NCI-H2107 (cell line): ENCODE measurements at places on chromosomes 5 and 9.

DNA sequence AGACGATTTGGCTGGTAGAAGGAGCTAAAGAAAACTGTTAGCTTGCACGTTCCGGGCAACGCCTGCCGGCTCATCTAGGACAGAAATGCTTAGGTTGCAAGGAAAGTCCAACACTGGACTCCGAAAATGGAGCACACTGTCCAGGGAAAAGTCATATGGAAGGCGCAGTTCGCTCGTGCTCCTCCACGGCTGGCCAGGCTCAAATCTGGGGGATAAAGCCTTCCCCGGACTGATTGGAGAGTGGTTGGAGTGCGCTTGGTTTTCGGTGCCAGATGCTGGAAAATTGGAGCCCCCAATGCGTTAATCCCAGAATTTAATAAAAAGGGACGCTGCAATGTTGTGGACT lies 955 bp downstream of the CDH6 start:
- no peak for DNase-seq

- DNase-seq: no peak
Observed at GRCh38 chr5:98957307-98957706, 28.5 kb upstream of the CHD1 start.

GRCh38 chr9:1738511-1739100 lies 276.5 kb upstream of the SMARCA2 start:
- DNase-seq: no peak

- no peak for DNase-seq
Observed at GRCh38 chr5:10634050-10634449, 70.2 kb downstream of the ANKRD33B start.

GRCh38 chr9:98263080-98263479 lies 7.6 kb upstream of the TBC1D2 start:
- no peak for DNase-seq

DNA sequence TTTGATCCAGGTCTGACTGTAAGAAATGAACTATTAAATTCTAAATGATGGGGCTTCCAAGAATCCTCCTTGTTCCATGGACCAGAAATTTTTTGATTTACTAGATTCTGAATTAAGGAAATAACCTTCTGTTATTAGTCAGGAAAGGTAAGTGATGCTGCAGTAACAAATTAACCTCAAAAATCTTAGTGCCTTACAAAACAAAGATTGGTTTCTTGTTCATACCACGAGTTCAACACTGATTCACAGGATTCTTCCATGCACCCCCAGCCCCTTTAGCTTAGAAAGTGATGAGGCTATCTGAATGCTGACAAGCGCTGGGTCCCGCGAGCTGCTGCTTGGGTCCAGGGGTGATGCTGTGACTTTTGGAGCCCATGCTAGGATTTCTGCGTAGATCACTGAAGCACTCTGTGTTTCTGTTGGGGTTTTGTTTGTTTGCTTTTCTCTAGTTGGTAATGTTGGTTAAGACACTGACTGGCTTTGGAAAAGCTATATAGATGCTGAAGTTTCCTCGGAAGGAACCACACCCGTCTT lies 52.3 kb downstream of the COL15A1 start:
- DNase-seq: no peak

DNA sequence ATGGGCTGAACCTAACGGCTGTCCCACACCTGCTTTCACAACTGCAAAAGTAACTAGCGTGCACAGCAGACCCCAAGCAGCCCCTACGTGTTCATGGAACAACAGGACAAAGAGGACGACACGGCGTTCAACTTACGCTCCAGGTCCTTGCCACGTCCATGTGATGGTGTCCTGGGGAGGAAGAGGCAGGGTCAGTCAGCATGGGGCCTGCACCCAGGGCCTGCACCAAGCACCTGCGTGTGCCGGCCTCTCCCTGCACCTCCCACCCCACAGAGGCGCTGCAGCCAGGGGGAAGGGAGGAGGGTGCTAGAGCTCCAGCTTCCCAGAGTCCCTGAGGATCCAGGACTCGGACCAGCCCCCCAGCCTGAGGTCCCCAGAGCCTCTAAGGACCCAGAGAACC lies 35.6 kb upstream of the SLC6A3 start:
- no peak for DNase-seq

GRCh38 chr5:90119531-90119971 lies 290.0 kb downstream of the CETN3 start:
- DNase-seq: no peak

GRCh38 chr5:133050521-133050920 lies 1.3 kb upstream of the HSPA4 start:
- no peak for DNase-seq

- DNase-seq: no peak
Observed at GRCh38 chr5:109769597-109770291, 80.0 kb downstream of the MAN2A1 start.

- no peak for DNase-seq
Observed at GRCh38 chr9:114745879-114746550, 59.8 kb downstream of the TNFSF15 start.

DNA sequence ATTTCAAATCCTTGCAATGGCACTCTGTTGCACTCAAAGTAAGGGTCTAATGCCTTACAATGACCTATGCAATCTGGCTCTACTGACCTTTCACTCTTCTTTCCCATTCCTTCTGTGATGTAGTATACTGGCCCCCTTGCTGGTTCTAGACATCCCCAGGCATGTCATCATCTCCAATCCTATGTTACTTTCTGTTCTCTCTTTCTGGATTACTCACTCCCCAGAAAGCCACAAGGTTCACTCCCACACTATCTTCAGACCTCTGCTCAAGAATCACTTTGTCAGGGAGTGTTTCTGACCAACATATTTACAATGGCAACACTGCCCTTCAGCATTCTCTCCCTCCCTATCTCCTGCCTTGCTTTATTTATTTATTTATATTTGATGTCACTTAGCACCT lies 802.2 kb upstream of the WWC1 start:
- DNase-seq: no peak

- no peak for DNase-seq
Observed at GRCh38 chr5:110112348-110112747, 422.6 kb downstream of the MAN2A1 start.

DNA sequence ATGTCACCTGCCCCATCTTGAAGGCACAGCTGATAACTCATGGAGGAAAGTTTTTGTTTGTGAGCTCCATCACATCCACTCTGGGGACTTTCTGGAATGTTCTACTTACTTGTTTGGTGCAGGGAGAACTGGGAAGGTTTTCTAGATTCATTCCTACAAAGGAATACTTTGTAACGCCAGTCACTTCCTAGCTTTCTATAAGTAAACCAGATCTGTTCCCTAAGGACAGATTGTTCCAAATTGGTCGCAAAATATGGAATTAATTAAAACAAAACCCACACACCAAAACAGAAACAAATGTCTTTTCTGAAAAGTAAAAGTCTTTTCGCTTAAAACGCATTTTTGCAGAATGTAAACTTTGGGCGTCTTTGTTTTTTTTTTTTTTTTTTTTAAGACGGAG lies 167.6 kb downstream of the PDZD2 start:
- no peak for DNase-seq

DNA sequence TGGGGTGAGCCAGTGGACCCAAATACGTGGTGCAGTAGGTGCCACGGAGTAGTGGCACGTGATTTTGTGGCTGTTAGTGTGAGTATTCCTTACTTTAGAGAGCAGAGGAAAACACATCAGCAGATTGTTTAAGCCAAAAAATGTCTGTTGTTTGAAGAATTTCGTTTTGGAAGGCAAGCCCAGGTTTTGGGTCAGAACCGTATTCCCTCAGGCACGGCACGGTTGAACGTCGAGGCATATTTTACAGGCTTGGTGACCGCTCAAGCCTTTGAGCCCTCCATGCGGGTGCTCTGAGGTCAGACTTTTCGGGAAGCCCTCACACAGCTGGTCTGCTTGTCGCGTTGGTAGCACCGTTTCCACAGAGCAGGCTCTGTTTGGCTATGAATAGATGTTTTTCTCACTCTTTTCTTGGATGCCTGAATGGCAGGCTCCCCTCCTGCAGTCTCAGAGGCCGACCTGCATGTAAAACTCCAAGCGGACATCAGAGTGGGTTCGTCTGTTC lies 27.2 kb downstream of the NEK6 start:
- no peak for DNase-seq

- DNase-seq: no peak
Observed at GRCh38 chr5:93307557-93307956, 273.5 kb downstream of the NR2F1-AS1 start.

DNA sequence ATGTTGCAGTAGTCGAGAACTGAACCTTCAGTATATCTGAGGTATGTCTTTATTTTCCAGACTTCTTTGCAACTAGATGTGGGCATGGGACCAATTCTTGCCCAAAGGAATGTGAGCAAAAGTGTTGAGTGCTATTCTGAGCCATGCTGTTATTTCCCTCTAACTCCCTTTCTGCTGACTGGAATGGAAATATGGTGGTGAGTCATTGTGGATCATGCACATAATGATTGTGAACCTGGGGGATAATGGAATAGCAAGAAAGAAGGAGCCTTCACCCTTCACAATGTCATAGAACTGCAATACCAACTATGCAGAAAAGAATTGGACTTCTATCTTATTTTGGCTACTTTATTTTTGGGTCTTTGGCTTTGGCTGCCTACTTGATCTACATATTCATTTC lies 10.3 kb upstream of the DOCK2 start:
- no peak for DNase-seq

DNA sequence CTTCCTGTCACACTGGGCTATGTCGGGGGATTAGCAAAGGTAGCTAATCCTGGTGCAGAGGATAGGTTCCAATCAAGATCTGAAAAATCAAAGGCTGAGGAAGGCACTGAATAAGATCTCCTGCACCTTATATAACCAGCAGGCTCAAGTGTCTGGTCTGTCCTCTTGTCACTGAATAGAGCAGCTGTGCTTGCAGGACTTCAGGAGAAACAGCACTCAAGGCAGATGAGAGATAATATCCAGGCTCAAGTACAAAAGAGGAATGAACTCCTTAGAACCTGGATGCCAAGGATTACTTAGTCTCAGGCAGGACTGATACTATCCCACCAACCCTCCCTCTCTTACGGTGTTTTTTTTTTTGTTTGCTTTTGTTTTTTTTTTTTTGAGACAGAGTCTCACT lies 108.8 kb upstream of the LRRTM2 start:
- DNase-seq: no peak

DNA sequence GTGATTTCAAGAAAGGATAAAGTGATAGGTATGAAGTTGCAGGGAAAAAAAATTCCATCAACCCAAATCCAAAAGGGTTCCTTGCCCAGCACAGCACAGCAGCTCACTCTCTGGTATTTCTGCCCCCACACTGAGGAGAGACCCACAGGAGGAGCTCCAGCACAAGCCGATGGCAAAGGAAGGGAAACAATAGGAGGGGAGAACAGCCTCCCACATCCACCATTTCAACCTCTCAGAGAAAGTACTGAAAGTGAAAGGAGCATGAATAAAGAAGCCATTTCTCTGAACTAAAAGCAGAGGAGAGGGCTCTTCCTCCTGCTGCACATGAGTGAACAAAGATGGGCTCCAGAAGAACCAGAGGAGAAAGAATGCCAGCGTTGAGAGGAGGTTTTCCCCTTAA lies 54.9 kb upstream of the ZSWIM6 start:
- no peak for DNase-seq

GRCh38 chr9:116901260-116901659 lies 214.2 kb downstream of the TRIM32 start:
- DNase-seq: no peak

- DNase-seq: no peak
Observed at GRCh38 chr5:65883461-65883860, 42.9 kb upstream of the ERBIN start.

DNA sequence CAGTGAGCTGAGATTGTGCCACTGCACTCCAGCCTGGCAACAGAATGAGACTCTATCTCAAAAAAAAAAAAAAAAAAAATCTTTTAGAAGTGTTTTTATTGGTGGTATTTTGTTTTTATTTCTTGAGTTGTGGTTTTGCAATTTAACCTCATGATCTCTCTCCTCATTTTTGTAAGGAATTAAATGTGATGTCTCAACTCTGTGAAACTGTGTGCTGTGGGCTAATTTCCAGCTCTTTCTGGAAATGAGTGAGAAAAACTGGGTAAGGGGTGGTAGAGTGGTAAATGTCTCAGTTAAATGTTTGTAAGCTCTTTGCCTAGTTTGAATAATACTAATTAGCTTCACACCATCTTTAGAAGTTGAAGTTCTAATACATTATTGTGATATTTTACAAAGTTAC lies 29.0 kb downstream of the ACO1 start:
- DNase-seq: no peak

DNA sequence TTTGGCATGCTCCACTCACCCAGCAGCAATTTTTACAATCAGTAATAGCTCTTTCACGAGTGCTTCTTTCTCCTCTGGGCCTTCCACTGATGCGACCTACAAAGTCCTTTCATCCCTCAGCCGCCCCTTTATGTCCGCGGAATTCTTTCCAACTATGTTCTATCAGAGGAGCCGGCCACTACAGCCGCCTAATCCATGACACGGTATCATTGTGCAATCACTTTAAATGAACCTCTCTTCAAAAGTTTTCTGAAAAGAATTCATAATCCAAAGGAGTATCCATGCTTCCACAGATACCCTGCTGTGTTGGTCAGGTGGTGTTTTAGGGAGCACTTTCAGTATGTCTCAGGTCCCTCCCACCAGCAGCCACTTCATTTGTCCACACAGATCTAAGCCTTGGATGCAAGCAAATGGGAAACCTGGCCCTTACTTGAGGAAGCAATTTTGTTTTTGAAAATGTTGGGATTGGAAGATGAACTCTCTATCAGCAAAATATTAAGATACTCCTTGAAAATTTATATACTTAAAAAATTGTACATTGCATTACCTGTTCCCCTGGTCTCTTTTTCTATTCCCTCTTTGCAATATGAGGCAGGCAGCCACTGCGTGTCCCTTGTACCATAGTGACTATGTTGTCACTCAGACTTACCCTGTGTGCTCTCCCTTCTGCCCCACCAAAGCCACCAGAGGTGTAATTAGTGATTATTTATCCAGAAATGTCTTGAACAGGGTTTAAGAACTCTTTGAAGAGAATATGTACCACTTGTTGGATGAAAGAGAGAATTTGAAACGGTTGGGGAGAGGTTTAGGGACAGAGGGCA lies 12.9 kb upstream of the MEF2C start:
- DNase-seq: no peak

GRCh38 chr5:83540105-83540504 lies 68.6 kb downstream of the VCAN start:
- DNase-seq: no peak

DNA sequence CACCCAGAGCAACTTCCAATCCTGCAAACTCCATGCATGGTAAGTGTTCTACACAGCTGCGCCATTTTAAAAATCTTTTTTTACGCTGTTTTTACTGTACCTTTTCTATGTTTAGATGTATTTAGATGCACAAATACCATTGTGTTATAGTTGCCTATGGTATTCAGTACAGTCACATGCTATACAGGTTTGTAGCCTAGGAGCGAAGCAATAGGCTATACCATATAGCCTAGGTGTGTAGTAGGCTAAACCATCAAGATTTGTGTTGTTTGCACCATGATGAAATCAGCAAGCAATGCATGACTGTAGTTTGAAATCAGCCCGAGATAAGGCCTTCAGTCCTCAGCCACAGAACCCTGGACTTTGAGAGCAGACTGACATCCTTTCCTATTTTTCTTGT lies 101.2 kb downstream of the LIX1 start:
- no peak for DNase-seq

GRCh38 chr5:89216606-89217005 lies 333.6 kb upstream of the MEF2C start:
- DNase-seq: no peak
